ENCODE measurements at places on chromosomes 13 and 19.

- DNase-seq, result no peak
Measured at GRCh38 chr19:33350538-33351309, 22.8 kb upstream of the CEBPG start.

GRCh38 chr19:8150178-8150865, 930 bp upstream of the FBN3 start:
- no peak for DNase-seq

GRCh38 chr13:85186356-85187045, 612.7 kb downstream of the SLITRK6 start:
- no peak for DNase-seq

GRCh38 chr13:50085063-50085462, 69.8 kb downstream of the KCNRG start:
- DNase-seq, result peak; percentile 30

GRCh38 chr19:33312065-33312464, 9.7 kb upstream of the CEBPA start:
- DNase-seq, result no peak

DNA sequence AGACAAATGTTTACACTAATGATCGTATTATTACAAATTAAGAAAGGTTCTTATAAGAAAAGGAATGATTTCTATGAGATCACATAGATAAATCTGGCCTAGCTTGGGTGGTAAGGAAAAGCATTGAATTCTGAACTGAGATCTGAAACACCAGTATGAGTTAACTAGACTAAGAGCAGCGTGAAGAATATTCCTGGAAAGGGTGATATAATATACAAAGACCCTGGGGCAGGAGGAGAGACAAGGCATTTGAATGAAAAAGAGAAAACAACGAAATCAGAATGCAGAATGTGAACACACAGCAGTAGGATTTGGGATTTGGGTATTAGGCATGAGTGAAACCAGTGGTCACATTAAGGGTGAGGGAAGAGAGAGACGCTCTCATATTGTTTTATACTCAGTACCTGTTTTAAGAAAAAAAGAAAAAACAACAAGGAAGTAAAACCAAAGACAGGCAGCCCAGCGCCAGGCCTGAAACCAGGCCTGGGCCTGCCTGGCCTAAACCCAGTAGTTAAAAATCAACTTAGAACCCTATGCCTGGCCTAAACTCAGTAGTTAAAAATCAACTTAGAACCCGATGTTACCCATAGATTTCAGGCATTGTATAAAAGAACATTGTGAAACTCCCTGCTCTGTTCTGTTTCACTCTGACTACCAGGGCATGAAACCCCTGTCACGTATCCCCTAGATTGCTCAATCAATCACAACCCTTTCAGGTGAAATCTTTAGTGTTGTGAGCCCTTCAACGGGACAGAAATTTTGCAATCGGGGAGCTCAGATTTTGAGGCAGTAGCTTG, 287.1 kb downstream of the ITGBL1 start:
- peak; percentile 23 for DNase-seq

- no peak for DNase-seq
Measured at GRCh38 chr13:51364404-51365008, 25.0 kb downstream of the SERPINE3 start.

DNA sequence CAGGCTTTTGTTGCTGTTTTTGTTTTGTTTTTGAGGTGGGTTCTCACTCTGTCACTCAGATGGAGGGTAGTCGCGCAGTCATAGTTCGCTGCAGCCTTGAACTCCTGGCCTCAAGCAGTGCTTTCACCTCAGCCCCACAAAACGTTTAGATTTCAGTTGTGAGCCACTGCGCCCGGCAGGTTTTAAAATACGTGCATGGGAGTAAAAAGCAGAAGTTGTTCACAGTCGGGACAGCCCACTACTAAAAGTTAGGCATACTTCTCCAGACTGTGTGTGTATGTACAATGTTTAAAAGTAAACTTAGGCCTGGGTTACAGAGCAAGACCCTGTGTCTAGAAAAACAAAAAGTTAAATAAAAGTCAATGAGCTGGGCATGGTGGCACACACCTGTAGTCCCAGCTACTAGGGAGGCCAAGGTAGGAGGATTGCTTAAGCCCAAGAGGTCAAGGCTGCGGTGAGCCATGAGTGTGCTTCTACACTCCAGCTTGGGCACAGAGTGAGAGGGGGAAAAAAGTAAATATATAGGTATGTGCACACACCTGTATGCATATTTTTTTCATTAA, 6.1 kb downstream of the SAFB start:
- DNase-seq, result no peak

DNA sequence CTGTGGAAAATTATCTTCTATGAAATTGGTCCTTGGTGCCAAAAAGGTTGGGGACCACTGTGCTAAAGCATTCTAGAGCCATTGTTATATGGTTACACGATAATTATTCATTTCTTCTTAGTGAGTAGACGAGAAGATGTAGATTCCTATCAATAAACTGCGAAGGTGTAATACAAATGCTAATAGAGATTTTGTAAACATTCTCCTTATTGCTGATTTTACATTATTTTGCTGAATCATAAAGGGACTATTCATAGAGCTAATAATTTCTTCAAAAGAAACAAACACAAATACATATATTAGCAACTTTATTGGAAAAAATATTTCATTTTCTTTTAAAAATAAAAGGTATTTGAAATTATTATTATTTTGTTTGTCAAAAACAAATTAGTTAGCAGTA, 823.0 kb upstream of the GPC6 start:
- DNase-seq, result no peak

GRCh38 chr13:37531049-37531448, 67.5 kb downstream of the POSTN start:
- DNase-seq, result no peak

DNA sequence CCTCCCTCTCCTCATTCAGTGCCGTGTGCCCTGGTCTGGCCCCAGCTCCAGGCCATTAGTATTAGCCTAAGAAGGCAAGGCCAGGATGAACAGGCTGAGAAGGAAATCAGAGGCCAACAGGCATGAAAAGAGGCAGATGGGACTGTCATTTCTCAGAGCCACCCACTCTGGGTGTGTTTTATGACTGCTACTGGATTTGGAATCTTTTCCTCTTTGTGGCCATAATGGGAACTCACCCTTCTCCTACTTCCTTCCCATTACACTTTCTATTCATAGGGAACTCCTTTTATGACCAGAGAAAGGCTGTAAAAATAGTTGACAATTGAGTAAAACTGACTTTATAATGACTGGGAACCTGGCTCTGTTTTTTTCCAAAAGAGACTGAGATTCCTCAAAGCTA, 17.7 kb downstream of the CEACAM8 start:
- DNase-seq, result no peak

DNA sequence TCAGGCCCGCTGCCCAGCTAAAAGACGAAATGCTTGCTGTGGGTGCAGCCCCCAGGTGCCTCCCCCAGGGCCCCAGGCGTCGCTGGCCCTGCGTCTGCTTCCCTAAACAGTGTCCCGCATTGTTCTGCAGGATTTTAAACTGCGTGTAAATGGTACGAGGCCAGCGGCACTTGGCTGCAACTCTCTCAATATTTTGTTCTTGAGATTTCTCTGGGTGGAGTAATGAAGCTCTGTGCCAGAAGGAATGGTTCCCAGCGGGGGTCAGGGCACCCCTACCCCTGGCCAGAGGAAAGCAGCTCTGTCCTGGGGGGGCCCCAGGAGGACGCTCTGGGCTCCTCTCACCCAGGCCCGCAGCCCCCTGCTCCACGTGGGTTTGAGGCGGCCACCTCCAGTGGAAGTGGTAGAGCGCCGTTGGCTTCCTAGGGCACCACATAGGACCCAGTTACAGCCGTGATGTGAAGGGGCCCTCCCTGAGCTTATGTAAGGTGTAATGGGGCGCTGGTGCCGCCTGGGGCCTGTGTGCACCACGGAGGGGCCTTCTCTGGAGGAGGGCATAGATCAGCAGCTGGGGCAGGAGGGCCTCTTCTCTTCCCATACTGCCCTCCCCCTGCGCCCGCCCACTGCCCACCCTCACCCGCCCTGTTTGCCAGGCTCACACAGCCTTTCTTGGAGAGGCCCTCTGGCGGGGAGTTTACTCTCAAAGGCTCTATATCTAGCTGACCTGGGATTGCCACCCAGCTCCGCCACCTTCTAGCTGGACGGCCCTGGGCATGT, 19.8 kb downstream of the PAK4 start:
- DNase-seq, result no peak

GRCh38 chr19:45250832-45251451, at the start of gene MARK4:
MARK4 (plus strand) TSS chr19:45251271; CDS start chr19:45251589, 318 bp downstream.
- peak; percentile 60 for DNase-seq

DNA sequence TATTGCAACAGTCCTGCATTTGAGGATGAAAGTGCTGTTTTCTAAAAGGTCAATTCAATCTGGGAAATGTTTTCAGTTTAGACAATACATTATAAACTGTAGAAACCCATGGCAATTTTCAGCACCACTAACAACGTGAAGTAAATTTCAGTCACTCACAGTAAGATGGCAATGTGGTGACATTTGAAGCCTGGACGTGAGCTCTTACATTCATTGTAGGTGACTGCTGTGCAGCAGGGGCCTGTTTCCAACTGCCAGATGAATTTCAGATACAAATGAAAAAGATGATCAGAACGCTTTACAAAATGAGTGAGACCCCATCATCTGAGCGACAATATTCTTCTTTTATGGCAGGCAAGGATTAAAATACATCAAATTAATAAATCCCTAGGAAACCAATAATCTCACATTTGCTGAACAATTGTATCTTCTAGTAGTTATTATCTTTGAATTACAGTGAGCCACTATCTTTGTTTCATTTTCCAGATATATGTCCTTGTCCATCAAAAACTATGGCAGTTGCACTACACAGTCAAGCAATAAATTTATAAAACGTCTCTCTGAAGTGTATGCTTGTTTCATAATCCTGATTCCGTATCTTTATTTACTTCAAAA, 1816.8 kb downstream of the OLFM4 start:
- no peak for DNase-seq

DNA sequence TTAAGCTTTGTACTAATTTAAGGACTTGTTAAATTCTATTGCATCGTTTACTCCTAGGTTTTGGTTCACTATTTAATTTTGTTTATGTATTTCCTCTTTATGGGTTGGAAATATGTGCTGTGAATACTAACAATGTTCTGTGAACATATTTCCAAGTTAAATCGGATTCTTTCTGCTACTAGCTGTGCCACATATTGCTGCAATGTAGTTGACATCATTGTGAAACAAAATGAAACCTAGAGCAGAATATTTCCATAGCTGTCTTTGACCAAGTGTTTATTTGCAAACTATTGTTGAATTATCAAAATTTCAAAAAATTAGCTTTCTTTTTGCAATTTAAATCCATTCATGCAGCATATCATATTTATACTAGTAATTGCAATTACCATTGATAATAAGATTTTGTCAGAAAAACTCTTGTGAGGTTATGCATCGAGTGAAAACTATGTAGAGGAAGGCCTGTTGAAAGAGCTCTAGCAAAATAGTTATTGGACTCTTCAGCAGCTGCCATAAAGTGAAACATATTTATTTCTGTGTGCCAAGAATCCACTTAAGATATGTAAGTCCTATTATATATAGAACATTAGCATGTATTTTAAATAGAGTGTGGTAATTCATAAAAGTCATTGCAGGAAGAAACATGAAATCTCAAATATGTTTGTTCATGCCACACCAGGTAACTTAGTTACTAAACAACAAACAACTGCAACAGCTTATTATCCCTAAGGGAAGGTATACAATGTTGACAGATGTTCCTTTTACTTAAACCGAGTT, 575.1 kb downstream of the SLITRK6 start:
- no peak for DNase-seq

DNA sequence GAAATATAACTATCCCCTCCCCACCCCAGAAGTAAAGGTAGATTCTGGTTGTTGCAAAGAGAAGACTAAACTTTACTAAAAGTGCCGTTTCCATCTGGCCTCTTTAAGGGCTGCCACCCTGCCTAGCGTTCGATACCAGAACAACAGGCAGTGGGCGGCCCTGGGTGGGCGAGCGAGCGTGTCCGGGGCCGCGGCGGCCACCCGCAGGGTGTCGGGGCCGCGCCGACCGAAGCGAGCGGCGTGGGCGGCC, 2.6 kb downstream of the FGF9 start:
- DNase-seq, result peak; percentile 12

- no peak for DNase-seq
Measured at GRCh38 chr13:96781141-96781540, 213.1 kb downstream of the OXGR1 start.

GRCh38 chr19:31270897-31271296, 78.3 kb downstream of the TSHZ3 start:
- no peak for DNase-seq

DNA sequence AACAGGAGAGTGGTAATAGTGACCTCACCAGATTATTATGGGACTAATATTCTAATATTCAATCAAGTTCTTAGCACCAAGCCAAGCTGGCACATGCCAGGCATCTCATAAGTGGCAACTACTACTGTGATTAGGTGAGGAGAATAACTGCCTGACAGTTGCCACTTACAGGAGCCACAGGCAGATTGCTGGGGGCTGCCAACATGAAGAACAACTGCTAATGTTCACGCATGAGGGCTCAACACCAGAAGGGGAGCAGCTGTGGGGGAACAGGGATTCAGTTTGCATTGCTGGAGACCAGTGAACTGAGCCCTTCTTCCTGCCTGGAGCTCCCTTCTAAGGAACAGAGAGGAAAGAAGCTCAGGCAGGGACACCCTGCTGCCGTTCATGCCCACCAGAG, 504.5 kb downstream of the FOXO1 start:
- no peak for DNase-seq

Measured in activated CD4-positive, alpha-beta T cell treated with anti-CD3 and anti-CD28 coated beads, Interleukin-2, Interleukin-6, amounts not matched to agents 100 ng/mL and 50 ng/mL, durations not matched to agents 16 hours and 8 hours (primary cell).